Glutamatergic neuron (in vitro differentiated cells): ENCODE measurements at places on chromosomes 2 and 18. TPM values are rescaled to one million over a fixed set of nuclear protein-coding genes. Genes with fewer than 3 reads are reported as not detected.

Gene SERPINB4
- total RNA-seq: not detected

Gene TRIM43
- 2.3 TPM for total RNA-seq

Gene APCDD1
- total RNA-seq: 171 TPM

Gene APOB
- total RNA-seq: not detected

Gene NAT8
- not detected for total RNA-seq

Gene KCNG2
- total RNA-seq: 1.6 TPM

Gene ADNP2
- 31.0 TPM for total RNA-seq

Gene CDCA7
- total RNA-seq: 3.2 TPM

Gene PASK
- 24.4 TPM for total RNA-seq

Gene RGPD8
- total RNA-seq: 29.3 TPM

Gene DPP4
- total RNA-seq: 0.20 TPM

Gene CYP27A1
- total RNA-seq: 0.98 TPM

Gene VAMP8
- total RNA-seq: 0.78 TPM

Gene CXXC1
- 66.3 TPM for total RNA-seq

Gene RPL31
- total RNA-seq: 761 TPM

Gene TTC32
- 15.3 TPM for total RNA-seq

Gene COLEC11
- not detected for total RNA-seq

Gene OTOS
- not detected for total RNA-seq

Gene PROKR1
- 0.83 TPM for total RNA-seq

Gene TMEFF2
- total RNA-seq: 23.9 TPM

Gene SERPINB13
- total RNA-seq: not detected

Gene TUBB8B
- not detected for total RNA-seq

Gene RIT2
- not detected for total RNA-seq
